Articular chondrocyte of knee joint (primary cell): ENCODE measurements at places on chromosomes 1 and 21. TPM values are rescaled to one million over a fixed set of nuclear protein-coding genes. Genes with fewer than 3 reads are reported as not detected.

Gene ACOT7
- 25.9 and 32.6 TPM in 2 replicates for total RNA-seq

Gene SHISA4
- 21.0 and 21.7 TPM in 2 replicates for total RNA-seq

Gene TTC39A
- 0.32 and 1.0 TPM in 2 replicates for total RNA-seq

Gene MYBPHL
- total RNA-seq = not detected in 2 replicates

Gene SLC35F3
- total RNA-seq = not detected in 2 replicates
